ENCODE measurements at places on chromosomes 5 and 9.

DNA sequence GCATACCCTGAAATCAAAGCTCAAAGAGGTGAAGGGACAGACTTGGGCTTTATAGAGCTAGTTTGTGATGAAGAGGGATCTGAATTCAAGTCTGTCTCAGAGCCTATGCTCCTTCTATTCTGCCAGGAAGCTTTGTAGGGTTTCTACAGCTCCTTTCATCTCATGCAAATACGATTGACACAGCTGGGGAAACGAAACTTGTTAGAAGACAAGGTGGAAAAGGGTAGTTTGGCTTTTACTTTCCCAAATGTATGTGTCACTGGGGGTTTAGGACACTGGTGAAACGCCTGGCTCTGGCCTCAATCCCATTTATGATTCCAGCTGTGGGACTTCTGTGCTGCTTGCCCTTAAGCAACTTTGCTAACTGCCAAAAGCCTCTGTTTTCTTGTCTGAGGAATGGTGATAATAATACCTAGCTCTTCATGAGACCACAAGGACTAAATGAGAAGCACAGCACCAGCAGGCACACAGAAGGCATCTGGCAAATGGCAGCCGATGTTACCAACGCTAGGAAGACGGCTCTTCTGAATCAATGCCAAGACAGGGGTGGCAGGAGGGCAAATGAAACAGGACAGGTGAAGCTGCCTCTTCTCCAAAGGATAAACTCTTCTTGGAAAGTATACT, 70.3 kb upstream of the EQTN start:
- no peak for DNase-seq

DNA sequence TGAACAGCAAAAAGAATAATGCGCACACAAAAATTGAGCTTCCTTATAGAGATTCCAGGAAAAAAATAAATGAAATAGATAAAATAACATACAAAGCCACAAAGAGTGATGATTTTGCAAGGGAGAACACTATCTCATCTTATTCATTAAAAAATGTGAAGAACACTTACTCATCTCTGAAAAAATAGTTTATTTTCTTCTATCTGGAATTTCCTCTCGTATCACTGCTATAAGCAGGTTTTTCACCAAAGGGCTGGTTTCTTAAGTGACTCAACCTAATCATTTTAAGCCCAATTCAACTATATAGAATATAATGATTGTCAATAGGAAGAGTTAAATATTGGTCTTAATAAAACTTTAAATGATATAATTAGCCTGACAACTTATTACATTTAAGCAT, 504.9 kb downstream of the NR2F1-AS1 start:
- peak; percentile 61 for DNase-seq

GRCh38 chr9:106130374-106130773, 436.0 kb downstream of the TMEM38B start:
- DNase-seq = no peak

DNA sequence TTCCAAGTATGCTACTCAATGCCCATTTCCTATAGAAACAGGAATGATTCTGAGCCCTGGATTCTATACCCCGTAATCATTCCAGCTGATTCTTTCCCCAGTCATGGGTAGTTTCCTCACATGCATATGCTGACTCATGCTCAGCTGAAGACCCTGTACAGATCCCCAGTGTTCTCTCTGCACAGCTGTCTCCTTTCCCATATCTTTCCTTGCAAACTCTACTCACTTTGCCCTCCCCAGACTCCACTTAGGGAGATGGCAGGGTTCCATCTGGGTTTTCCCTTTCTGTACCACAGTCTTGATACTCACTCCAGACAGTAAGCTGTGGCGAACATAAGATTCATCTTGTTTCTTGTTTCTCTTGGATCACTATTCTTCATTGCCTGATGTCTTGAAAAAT, 357.6 kb downstream of the RAB3C start:
- peak; percentile 58 for DNase-seq
